ENCODE measurements at places on chromosomes 2 and 18.

- no peak for DNase-seq
Observed at GRCh38 chr2:205787761-205788160, 105.5 kb downstream of the NRP2 start.

DNA sequence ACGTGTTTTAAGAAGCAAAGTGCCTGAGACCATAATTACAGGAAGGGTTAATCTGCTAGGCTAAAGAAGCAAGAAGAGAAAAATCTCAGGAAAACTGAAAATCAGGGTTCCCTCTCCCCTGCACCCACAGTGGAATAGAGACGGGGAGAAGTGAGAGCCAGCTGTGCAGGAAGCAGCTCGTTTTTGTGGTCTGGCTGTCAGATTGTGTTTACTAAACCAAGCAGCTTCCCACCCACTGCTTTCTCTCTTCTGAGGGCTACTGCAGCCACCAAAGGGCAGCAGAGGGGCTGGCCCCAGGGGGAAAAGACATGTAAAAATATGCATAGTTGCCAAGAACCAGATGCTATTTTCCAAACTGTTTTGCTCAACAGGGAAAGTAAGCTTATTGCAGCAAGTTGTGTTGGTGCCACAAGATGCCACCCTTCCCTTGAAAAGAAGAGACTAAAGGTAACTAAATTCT, 72.6 kb upstream of the THUMPD2 start:
- no peak for DNase-seq

GRCh38 chr2:169716238-169716886, 17.3 kb upstream of the KLHL23 start:
- no peak for DNase-seq

GRCh38 chr2:217766356-217766755, 236.4 kb downstream of the TNS1 start:
- DNase-seq, result no peak

- no peak for DNase-seq
Observed at GRCh38 chr2:109356324-109357035, 227.5 kb downstream of the SH3RF3 start.

DNA sequence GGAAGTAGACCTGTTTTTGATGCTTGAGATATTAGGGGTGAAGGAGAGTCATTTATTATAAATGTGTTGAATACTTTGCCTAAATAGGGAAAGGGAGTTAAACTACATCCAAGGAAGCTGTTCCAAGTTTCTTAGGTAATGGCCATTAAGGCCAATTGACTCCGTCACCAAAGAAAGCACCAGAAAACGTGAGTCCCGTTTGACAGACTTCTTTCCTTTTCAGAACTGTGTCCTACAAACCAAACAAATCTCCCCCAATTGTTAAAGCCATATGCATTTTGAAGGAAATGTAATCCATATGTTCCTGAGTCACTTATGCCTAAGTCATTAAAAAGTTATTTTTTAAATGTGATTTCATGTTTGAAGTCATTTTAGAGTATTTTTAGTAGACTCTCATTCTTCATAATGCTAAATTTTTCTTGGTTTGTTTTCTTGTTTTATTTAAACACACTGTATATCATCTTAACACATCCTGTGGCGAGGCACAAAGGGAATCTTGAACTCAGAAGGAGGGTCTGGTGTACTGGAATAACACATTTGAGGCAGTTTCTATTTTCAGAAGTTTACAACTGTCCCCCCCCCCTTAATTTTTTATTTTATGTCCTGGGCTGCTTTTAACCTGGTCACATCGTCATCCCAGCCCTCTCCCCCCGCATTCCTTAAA, 133.7 kb downstream of the RHBDD1 start:
- no peak for DNase-seq
